Fibroblast of skin of right biceps (primary cell): ENCODE measurements at places on chromosomes 2 and 18.

DNA sequence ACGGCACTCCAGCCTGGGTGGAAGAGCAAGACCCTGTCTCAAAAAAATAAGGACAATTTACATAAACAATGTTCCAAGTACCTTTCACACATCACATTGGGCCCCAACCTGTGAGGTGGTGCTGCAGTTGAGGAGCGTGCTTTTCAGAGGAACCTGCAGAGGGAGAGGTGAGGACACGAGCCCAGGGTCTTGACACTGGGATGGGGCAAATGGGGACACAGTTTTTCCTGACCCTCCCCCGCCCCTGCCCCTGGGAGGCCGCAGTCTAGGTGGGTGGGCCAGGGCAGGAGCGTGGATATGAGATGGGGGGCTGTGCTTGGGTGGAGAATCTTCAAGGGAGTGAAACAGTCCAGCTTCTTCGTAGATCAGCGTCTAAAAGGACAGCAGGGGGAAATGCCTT is 112.9 kb downstream of the SEPTIN10 start:
- DNase-seq, result no peak

GRCh38 chr2:205148755-205149154 is 533.5 kb upstream of the NRP2 start:
- peak; percentile 33 for DNase-seq

- DNase-seq, result peak; percentile 24
Measured at GRCh38 chr18:68847219-68847837, 49.4 kb downstream of the CCDC102B start.

DNA sequence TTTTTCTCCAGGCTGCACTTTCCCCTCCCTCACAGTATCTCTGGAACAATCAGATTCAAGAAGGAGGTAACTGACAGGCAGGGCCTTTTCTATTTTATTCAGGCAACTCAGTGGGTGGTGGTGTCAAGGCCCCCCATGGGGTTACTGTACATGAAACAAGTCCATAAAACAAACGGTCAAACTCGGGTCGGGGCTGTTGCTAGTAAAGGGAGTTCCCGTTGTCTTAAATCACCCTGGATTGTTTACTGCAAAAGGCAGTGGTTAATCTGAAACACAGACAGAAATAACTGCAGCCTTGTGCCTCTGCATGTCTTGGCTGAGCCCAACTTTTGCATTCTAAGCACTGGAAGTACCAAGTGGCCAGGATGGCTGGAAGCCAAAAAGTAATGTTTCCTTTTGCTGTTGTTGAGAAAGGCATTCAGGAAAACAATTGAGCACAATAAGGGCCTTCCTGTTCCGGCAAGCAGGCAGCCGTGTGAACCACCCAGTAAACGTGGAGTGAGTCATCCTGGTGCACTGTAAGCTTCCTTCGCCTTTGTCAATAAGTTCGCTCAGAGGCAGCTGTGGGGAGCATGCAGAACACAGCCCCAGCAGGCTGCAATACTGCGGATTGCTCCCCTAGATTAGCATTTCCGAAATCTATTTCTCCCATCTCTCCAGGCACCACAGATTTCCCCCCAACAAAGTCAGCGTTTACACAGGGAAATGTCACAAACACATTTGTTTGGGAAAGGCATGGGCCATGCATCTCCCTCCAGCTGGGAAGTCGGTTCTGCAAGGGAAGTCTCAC is 149.6 kb downstream of the IRS1 start:
- DNase-seq, result peak; percentile 92

- DNase-seq, result peak; percentile 72
Measured at GRCh38 chr2:241804326-241805229, 4.4 kb upstream of the NEU4 start.

DNA sequence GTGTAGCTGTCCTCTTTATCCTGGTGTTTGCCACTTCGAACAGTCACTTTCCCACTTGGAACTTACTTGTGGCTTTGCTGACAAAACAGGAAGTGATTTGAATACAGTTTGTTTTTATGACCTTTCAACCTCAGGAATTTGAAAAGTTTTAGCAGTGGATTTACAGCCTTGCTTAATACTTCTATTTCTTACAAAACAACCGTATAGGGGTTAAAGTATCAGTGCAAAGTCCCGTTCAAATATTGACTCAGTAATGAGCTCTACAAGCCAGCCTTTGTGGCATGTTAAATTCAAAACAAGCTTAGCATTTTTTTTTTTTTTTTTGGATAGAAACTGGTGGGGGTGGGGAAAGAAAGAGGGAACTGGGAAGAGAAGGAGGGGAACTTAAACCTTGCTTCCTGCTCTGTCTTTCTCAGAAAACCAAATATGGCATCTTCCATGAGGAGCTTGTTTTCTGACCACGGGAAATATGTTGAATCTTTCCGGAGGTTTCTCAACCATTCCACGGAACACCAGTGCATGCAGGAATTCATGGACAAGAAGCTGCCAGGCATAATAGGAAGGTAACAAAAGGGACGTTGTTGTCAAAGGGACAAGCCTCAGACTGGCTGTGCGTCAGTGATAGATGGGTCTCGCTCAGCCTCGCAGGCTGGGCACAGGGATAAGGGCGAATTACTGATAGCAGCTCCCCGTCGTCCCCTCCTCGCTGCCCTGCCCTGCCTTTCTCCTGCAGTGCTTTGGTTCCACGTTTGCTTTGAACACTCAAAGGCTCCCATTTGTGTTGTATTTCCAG is at the start of gene HNMT:
Gene HNMT, plus strand, starts transcription at position 408 of the 793 bp plus-strand sequence. Its CDS starts 19 bp downstream, at position 427.
- peak; percentile 76 for DNase-seq

GRCh38 chr18:37805773-37806404 is 240.3 kb upstream of the CELF4 start:
- no peak for DNase-seq

GRCh38 chr2:229095472-229095871 is 175.6 kb downstream of the PID1 start:
- no peak for DNase-seq

DNA sequence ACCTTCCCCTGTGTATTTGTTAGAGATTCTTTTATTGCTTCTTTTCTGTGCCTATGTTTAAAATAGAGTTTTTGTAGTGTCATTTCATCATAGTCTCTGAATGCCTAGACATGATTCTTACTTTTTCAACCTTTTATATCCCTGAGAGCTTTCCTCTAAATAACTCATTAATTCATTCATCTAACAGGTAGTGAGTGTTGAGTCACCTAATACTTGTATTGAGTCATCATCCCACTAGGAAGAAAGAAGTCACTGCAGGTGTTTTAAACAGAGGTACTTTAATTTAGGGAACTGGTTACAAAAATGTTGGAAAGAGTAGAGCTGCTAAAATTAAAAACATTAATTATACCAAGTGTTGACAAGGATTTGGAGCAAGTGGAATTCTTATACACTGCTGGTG is 18.5 kb upstream of the NMS start:
- no peak for DNase-seq

DNA sequence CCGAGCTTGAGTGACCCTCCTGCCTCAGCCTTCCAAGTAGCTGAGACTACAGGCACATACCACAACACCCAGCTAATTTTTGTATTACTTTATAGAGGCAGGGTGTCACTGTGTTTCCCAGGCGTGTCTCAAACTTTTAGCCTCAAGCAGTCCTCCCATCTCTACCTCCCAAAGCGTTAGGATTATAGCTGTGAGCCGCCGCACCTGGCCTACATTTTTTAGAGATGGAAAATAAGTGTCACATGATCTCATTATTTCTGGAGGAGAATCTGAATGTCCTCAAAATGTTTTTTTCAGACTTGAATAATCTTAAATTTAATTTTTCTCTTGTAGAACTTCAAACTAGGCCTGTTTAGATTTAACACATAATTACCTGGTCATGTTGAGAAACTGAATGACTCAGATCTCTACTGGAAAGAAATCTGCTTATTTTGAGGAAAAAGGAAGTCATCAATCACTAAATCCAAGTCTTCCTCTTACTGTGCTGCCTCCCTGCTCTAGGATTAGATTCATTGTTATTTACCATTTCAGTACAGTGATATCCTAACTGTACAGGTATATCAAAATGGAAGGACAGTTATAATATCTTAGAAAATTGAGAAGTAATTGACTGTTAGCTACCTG is 92.4 kb downstream of the COX7A2L start:
- peak; percentile 2 for DNase-seq

- peak; percentile 93 for DNase-seq
Measured at GRCh38 chr2:126657148-126657635, 1.2 kb downstream of the GYPC start.

DNA sequence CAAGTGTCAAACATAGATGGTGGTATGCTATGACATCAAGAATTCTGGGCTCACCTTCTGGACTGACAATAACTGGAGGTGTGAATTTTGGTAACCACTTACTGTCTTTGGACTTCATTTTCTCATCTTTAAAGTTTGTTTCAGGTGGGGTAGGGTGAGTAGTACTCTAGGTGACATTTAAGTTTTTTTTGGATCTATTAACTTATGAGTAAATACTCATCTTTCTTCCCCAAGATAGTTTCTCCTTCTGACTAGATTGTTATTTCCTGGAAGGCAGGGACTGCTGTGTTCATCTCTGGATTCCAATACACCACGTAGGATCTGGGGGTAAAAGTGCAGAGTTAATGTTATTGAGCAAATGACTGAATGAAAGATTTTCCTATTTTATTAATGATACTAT is 55.9 kb downstream of the ICOS start:
- no peak for DNase-seq

DNA sequence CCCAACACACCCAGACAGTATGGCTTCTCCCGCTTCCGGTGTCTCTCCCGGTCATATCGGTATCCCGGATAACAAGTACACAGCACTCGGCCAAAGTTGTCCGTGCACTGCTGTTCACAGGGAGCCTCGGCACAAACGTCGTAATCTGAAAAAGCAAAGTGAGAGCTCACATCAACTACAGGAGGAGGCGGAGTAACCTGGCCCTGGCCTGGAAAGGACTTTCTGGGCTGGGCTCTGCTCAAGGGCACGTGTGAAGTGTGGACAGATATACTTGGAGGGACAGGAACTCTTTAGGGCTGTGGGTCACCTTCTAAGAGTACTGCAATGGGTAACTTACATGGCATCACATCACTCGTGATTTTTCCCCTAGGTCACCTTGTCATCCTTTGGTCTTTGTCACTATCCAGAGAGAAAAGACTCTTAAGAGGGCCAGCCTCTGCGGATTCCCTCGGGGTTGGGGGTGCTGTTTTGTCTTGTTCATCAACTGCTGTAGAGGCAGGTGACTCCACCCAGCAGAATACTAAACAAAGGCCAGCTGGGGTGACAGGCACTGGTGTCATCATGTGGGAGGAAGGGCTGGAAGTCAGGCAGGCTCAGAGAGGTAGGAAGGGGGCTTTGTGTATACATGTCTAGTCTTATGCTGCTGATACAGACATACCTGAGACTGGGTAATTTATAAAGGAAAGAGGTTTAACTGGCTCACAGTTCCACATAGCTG is 110.6 kb upstream of the LMAN1 start:
- DNase-seq, result no peak

DNA sequence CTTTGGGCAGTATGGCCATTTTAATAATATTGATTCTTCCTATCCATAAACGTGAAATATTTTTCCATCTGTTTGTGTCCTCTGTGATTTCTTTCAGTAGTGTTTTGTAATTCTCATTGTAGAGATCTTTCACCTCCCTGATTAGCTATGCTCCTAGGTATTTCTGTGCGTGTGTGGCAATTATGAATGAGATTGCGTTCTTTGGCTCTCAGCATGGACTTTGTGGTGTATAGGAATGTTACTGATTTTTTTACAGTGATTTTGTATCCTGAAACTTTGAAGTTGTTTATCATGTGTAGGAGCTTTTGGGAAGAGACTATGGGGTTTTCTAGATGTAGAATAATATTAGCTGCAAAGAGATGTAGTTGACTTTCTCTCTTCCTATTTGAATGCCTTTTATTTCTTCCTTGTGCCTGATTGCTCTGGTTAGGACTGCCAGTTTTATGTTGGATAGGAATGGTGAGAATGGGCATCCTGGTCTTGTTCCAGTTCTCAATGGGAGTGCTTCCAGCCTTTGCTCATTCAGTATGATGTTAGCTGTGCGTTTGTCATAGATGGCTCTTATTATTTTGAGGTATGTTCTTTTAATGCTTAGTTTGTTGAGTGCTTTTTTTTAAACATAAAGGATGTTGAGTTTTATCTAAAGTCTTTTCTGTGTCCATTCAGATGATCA is 27.0 kb upstream of the THUMPD2 start:
- peak; percentile 9 for DNase-seq

GRCh38 chr2:142140434-142140845 is 9.6 kb upstream of the LRP1B start:
- peak; percentile 31 for DNase-seq

GRCh38 chr2:195741191-195741590 is 84.2 kb downstream of the SLC39A10 start:
- no peak for DNase-seq
